ENCODE measurements at places on chromosomes 2 and 18. TPM values are rescaled to one million over a fixed set of nuclear protein-coding genes. Genes with fewer than 3 reads are reported as not detected.

MEIS1 gene
- 0.33 TPM for polyA plus RNA-seq

CDKL4 gene
- polyA plus RNA-seq: not detected

NT5DC4 gene
- polyA plus RNA-seq: not detected

RAB6D gene
- not detected for polyA plus RNA-seq

GREB1 gene
- polyA plus RNA-seq: not detected

SOX11 gene
- not detected for polyA plus RNA-seq

CAMKMT gene
- 12.2 TPM for polyA plus RNA-seq

WDR54 gene
- 39.0 TPM for polyA plus RNA-seq

PARD6G gene
- polyA plus RNA-seq: not detected

SERPINB12 gene
- polyA plus RNA-seq: not detected

CCDC178 gene
- not detected for polyA plus RNA-seq

MYO7B gene
- polyA plus RNA-seq: 1.1 TPM

POMC gene
- 10.1 TPM for polyA plus RNA-seq

EPHA4 gene
- 29.3 TPM for polyA plus RNA-seq

MYO3B gene
- 0.23 TPM for polyA plus RNA-seq

BOLL gene
- polyA plus RNA-seq: not detected

SS18 gene
- 30.9 TPM for polyA plus RNA-seq

BMP10 gene
- not detected for polyA plus RNA-seq

IL36B gene
- polyA plus RNA-seq: not detected

KLHL30 gene
- polyA plus RNA-seq: not detected

PLGLB1 gene
- 1.5 TPM for polyA plus RNA-seq

CCDC141 gene
- polyA plus RNA-seq: 15.4 TPM

CHRNG gene
- polyA plus RNA-seq: not detected

CGREF1 gene
- not detected for polyA plus RNA-seq

TMEM200C gene
- polyA plus RNA-seq: not detected

M1AP gene
- not detected for polyA plus RNA-seq

EGR4 gene
- polyA plus RNA-seq: 0.26 TPM

GKN1 gene
- polyA plus RNA-seq: not detected

KCNE4 gene
- not detected for polyA plus RNA-seq
